ENCODE measurements at places on chromosomes 2 and 18.

GRCh38 chr2:45964906-45965305 lies 313.4 kb downstream of the PRKCE start:
- DNase-seq, result no peak

DNA sequence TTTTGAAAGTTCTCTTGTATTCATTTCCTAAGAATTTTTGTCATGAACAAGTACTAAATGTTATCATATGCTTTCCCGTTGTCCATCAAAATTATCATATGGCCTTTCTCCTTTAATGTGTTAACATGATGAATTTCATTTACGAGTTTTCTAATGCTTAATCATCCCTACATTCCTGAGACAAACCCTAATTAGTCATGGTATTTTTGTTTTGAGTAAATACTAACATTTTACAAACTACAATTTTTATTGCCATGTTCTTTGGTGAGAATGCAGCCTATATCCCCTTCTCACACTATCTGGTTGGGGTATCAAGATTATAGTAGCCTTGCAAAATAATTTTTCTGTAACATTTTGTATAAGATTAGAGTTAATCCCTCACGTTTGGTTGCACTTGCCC lies 14.5 kb downstream of the SMAD2 start:
- no peak for DNase-seq

GRCh38 chr2:174395969-174396630 lies 570 bp downstream of the SCRN3 start:
- DNase-seq, result no peak

DNA sequence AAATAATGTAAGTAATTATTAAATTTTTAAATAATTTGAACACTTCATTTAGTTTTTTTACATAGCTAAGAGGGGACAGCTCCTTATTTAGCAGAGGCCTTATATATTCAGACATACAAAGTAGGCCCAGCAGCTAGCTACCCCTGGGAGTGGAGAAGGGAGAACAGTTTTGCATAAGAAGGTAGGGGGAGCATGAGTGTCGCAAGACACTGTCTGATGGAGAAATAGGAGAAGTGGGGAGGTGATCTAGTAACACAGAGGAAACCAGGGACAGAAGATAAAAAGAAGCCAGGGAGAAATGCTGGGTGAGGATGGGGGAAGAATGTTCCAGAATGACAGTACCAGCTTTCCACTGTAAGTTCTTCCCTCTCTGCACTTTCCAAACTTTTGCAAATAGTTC lies 16.0 kb upstream of the RGPD4 start:
- DNase-seq, result no peak

- no peak for DNase-seq
Observed at GRCh38 chr18:11826836-11827235, 24.4 kb upstream of the CHMP1B start.

GRCh38 chr2:189791338-189792042 lies 7.2 kb downstream of the PMS1 start:
- no peak for DNase-seq

GRCh38 chr2:11127761-11128160 lies 27.5 kb upstream of the SLC66A3 start:
- DNase-seq, result no peak

DNA sequence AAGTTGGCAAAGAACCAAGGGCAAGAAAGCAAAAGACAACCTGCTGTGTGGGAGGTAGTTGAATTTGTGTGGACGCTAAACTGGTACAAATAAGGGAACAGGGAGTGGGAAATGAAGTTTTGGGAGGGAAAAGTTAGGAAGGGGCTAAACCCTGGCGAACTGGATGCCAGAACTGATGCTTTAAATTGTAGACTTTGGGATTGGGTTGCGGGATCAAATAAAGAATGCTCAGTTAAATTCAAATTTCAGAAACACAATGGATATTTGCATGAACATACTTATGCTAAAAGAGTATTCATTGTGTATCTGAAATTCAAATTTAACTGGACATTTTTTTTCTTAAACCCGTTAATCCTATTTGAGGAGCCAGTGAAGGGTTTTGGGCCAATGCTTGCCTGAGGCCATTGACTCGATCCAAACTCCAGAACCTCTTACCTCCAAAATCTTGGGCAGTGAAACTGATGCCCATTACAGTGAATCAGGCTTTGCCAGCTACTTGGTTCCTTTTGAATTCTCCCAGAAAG lies 44.2 kb upstream of the YWHAQ start:
- DNase-seq, result no peak

DNA sequence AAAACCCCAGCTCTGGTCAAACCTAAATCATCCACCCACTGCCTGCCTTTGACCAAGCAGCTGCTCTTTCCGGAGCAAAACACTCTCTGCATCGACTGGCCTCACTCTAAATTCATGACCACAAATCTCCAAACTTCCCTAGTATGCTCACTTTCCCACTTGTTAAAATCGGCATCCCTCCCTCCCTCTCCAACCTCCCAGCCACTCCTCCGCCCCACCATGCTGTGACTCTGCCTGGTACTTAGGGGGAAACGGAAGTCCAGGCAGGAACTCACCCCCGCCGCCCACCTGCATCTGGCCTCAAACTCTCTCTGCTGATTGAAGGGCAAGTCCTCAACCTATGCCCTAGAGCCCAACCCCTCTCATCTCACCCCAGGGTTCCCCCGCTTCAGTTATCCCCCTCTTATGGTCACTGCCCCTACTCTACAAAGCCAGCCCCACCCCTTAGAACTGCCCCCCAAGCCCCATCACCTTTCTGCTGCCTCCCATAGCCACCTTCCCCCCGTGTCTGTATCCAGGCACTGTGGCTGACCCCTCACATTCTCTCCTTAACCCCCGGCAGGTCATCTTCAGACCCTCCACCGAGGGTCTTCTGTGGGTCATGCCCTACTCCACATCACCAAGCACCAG lies 3.8 kb upstream of the ADRA2B start:
- no peak for DNase-seq

- no peak for DNase-seq
Observed at GRCh38 chr2:27016801-27017325, 15.9 kb upstream of the TMEM214 start.

DNA sequence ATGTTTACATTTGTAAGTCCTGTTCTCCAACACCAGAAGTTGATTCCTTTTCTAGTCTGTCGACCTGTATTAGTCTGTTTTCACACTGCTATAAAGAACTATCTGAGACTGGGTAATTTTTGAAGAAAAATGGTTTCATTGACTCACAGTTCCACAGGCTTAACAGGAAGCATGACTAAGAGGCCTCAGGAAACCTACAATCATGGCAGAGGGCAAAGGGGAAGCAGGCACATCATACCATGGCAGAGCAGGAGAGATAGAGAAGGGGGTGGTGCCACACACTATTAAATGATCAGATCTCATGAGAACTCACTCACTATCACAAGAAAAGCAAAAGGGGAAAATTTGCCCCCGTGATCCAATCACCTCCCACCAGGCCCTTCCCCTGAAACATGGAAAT lies 112.8 kb upstream of the MAP3K20 start:
- no peak for DNase-seq

GRCh38 chr2:9831670-9832069 lies 11.6 kb upstream of the TAF1B start:
- no peak for DNase-seq

GRCh38 chr2:235194351-235194750 lies 242.5 kb downstream of the SH3BP4 start:
- no peak for DNase-seq

DNA sequence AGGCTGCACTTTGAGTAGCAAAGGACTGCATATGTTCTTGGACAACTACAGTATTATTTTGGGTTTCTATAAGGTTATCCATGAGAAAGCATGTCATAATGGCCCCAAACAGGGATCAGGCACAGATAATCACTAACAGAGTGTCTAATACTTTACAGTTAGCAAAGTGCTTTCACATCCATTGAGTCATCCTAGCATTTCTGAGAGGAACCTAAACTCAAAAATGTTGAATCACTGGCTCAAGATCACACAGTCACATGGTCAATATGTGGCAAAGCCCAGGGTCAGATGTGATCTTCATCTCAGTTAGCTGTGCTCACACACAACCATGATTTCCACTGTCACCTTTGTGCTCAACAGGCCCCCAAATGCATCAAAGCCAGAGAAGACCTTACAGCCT lies 156.1 kb upstream of the VRK2 start:
- no peak for DNase-seq

DNA sequence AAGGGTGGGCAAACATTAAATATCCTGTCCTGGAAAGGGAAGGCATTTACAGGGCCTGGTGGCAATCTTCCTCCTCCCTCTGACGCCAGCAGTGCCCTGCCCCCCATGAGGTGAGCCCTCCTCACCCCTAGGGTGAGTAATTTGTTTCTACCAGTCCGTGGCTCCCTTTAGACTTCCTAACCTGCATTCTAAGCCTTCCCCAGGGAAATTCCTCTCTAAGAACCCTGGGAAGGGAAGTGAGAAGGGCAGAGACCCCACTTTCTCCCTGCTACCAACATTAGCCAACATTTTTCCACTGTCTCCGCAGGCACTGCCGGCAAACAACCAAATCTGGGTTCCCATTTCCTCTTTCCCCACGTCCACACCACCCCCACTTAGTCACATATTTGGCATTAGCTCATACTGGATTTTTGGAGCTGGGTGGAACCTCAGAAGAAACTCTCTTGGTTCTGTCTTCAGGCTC lies 69.3 kb downstream of the NRP2 start:
- DNase-seq, result no peak
